ENCODE measurements at places on chromosomes 1 and 21.

DNA sequence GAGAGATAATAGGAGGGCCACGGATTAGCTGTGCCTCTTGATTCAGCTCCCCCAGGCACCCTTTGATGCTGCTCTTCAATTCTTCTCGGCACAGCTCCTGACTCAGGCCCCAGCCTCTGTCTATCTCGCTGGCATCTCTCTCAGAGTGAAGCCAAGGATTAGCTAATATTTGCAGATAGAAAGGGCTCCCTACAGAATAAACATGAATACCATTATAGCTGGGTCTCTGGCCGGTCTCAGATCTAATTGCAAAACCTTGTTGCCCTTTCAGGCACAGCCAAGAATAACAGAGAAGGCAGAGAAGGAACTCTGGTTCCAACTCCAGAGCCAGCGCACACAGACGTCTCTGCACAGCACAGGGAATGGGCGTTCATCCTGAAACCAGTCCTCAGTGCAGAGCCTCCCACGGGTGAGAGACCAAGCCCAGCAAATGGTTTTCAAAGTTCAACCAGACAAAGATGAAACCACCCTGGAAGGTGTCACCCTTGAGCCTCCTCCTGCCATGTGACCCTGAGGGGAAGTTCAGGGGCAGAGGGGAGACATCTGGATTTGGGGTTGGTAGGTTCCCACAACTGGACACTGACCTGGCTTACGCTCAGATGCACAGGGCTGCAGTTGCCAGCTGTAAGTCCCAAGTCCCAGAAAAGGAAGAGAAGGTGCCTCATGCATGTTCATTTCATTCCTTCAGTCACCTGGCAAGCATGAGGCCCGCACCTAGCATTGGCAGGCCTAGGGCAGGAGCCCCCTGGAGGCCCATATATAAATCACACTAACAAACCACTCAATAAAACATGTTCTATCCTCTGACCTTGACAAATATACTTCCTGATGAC lies 394.0 kb downstream of the NPHP4 start:
- DNase-seq: no peak

GRCh38 chr1:223525957-223526356 lies 132.7 kb downstream of the CCDC185 start:
- DNase-seq: no peak

- peak; percentile 76 for DNase-seq
Observed at GRCh38 chr21:45074048-45074817, at the start of gene ADARB1. ADARB1 (plus strand) TSS chr21:45074580; CDS start chr21:45171657, 97,077 bp downstream.

GRCh38 chr1:220698607-220699016 lies 8.4 kb downstream of the C1orf115 start:
- no peak for DNase-seq

GRCh38 chr1:227892489-227893299 lies 55.0 kb downstream of the WNT9A start:
- peak; percentile 18 for DNase-seq
